ENCODE measurements at places on chromosomes 2 and 18.

DNA sequence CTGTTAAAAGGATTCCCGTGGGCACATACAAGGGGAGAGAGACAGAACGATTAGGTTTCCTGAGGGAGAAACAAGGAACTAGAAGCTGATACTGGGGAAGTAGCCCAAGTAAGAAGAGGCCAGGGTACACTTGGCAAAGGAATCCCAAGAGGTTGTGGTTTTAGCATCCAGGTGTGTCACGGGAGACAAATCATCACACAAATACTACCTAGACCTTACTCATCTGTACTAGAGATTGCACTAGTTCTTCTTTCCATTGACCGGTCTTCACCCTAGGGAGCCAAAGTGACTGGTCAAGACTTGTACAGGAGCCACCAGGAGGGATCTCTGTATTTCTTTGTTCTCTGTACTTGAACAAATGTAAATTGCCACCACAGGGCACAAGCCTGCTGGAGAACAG is 14.2 kb upstream of the NR4A2 start:
- DNase-seq: no peak

GRCh38 chr2:160039166-160039903 is 23.1 kb downstream of the PLA2R1 start:
- DNase-seq: no peak

GRCh38 chr18:74513883-74514205 is 17.7 kb downstream of the CNDP2 start:
- no peak for DNase-seq

DNA sequence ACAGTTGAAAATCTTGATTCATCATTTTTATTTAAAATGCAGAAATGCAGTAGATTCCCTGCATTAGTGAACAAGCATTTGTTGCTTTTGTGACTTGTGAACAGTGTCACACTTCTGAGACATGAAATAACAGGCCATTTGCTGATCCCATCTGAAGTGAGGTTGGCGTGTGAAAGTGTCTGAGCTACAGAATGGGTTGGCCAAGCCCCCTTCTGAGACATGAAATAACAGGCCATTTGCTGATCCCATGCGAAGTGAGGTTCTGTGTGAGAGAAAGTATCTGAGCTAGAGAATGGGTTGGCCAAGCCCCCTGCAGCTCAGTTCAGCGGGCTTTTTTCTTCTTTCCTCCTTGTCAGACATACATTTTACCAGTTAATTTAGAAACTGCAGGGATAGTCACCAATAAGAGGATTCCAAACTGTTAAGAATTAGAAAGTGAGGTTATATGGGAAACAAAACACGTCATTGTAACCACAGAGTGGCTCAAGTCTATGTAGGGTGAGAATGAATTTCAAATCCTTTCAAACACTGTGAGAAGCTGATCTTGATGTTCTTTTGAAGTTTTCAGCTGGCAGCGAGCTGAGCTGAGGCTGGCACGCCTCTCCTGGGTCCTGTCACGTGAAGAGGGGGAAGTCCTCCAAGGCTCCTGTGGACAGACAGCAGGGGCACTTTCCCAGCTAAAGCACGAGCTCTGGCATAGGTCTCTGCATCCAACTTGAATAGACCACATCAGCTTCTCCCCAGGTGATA is 339.2 kb upstream of the SALL3 start:
- no peak for DNase-seq

GRCh38 chr2:13508671-13509070 is 791.9 kb downstream of the TRIB2 start:
- no peak for DNase-seq

- DNase-seq: no peak
Observed at GRCh38 chr18:79853303-79853992, 55.7 kb downstream of the KCNG2 start.

DNA sequence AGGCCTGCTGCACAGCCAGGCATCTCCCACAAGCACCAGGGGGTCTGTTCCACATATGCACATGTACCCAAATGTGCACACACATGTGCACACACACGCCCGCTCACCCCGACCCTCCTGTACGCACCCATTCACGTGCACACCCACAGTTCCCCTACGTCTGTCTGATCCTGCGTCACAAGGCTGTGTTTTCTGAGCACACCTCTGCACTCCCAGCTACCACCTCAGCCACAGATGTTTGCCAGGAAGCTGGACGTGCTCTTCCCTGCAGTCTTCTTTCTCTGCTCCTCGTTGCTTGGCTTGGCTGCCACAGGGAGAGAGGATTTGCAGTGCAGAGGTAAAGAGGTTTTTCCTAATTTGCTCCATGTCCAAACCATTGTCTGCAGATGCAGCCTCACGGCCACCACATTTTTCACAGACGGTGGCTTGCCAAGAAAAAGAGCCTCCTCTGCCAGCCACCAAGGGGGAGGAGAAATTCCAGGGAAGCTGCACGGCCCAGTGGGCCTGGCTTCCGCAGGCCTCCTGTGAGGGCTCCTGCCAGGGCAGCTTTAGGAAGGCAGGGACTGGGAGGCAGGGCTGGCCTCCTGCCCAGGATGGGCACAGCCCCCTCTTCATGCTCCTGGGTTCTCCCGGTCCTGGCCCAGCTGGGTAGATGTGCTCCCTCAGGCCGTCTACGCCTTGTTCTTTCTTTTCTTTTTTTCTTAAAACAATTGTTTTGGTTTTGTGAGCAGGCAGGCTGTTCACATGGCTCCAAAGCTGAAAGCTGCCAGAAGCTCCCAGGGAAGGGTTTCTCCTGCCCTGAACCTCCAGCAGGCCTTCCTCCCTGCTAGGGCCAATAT is 29.3 kb upstream of the HS6ST1 start:
- DNase-seq: no peak
